ENCODE measurements at places on chromosomes 1 and 21.

GRCh38 chr1:167200272-167200671, 20.4 kb upstream of the POU2F1 start:
- DNase-seq, result no peak

GRCh38 chr1:244755673-244756072, 79.8 kb upstream of the COX20 start:
- DNase-seq, result no peak

DNA sequence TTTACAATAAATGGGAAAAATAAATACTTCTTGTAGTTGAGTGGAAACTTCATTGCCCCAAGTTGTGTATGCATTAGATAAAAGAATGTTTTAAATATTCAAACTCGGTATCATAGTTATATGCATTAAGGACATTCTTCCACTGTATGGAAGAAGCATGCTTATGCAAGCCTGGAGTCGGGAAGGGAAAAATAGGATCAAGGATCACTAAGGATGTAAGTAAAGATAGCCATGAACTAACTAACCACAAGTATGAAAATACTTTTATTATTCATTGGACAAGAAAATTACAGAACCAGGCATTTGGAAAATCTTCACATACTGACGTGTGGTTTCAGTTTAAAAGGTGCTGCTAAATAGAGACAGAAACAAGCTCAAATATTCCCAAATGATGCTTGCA, 26.9 kb upstream of the DPYD start:
- no peak for DNase-seq

DNA sequence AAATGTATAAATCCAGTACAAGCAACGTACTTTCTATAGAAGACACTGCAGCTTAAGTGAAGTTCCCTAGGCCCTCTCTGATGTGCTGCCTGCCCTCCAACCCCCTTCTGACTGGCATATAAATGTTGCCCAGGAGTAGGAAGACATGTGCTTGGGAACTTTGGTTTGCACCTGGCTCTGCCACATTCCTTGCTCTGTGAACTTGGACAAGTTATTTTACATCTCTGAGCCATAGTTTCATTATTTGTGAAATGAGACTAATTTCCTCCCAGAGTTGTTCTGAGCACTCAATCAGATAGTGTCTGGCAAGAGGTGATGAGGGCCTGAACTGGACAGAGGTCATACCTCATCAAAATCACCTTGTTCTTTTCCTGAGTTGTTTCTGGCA, 3.5 kb upstream of the PHC2 start:
- DNase-seq, result no peak

GRCh38 chr1:199724049-199724448, 303.5 kb upstream of the NR5A2 start:
- DNase-seq, result no peak

DNA sequence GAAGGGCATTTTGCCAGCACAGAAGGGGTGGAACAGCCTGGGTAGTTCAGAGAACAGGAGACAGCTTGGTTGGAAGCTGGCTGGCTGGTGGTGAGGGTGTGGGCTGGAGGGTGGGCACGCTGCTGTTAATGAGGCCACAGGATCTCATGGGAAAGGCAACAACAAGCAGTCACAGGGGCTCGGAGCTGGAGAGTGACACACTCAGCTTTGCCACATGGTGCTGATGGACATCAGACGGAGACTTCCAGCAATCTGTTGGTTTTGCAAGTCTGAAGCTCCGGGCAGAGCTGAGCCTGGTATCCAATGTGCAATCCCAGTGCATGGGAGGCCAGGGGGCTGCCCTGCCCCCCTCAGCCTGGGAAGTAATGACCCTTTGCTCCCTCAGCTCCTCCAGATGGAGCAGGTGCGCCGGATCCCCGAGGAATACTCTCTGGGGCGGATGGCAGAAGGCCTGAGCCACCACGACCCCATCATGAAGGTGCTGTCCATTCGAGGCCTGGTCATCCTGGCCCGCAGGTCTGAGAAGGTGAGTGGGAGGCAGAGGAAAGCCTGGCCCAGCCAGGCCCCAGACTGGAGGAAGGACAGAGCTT, 15.6 kb upstream of the TTC4 start:
- no peak for DNase-seq

Data from NCI-H2029 (cell line).